ENCODE measurements at places on chromosomes 5 and 9.
A peak's percentile ranks its signal among the peaks of the same experiment; 100 is the strongest.

DNA sequence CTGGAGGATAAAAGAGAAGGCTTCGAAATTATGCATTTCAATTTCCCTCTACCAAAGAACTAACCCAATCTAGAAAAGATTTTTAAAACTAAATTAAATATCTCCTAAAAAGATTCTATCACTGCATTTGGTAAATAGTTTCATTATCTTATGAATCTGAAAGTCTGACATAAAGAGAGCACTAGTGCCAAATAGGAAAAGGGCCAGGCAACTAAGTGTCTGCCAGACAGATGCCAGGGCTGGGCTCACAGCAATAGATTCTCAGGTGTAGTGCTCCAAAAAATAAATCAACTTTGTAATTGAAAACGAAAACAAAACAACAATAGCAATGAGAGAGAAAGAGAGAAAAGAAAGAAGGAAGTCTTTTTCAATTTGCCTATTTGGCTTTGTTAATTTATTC lies 157.7 kb upstream of the GNA14 start:
- no peak for DNase-seq

DNA sequence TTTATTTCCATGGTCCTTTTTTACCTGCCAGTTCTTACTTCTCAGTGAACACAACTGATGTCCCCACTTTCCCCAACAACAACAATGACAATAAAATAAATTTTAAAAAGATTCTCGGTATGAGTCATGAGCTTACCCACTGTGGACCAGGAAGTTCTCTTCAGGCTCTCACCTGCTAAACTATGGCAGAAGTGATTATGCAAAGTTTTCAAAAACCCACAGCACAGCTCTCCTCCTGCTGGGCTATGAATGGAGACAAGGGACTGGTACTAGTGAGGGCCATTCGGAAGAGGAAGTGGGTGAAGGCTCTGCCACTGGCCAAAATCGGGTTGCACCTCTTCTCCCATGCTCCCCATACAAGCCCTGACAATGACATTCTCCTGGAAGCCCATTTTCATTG lies 429.4 kb downstream of the PIK3R1 start:
- no peak for DNase-seq

- DNase-seq: peak; percentile 9
Observed at GRCh38 chr9:214648-215493, at the start of gene DOCK8. Gene DOCK8 (plus strand): TSS chr9:214865. CDS start chr9:214977, 112 bp downstream.

GRCh38 chr9:107137495-107138202 lies 145.4 kb upstream of the RAD23B start:
- no peak for DNase-seq

GRCh38 chr5:73039082-73039481 lies 81.3 kb upstream of the TMEM171 start:
- DNase-seq: no peak

- no peak for DNase-seq
Observed at GRCh38 chr9:99197987-99198386, 23.8 kb downstream of the ALG2 start.
